Activated T-cell treated with anti-CD3 and anti-CD28 coated beads, Interleukin-2, amount 50 U/mL, for 72 hours (primary cell): ENCODE measurements at places on chromosomes 6 and 20.

- DNase-seq = no peak
These were observed 812 bp downstream of the MYMX start for GRCh38 chr6:44217332-44218143.

DNA sequence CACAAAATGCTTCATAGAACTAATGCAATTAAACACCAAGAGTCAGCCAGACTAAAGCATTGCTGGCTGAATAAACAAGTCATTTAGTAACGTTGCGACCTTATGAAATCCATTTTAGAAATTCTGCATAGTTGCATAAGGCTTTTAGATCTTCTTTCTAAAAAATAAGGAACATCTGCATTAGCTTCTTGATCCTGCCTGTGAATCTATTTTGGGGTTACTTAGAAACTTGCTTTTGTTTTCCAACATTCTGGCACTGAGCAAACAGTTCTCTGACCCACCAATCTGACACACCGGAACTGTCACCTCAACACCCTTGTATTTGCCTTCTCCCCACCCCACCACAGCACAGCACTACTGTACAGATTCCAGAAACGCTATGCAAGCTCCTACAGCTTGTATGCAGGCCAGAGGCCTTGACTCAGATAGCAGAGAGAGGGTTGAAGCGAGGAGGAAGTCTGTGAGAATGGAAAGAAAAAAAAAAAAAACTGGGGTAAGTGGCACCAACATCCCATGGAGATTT lies 55.0 kb downstream of the KIF13A start:
- no peak for DNase-seq

DNA sequence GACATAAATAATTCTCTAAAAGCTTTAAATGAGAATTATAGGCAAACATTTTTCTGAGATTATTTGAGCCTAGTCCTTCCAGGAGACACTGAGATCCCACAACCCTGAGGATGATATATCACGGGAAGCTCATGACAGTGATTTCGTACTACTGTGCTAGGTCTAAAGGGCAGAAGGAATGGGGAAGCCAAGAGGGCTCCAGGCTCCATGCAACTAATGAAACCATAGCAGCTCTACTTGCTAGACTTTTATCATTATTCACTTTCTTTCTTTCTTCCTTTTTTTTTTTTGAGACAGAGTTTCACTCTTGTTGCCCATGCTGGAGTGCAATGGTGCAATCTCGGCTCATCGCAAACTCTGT lies 57.3 kb upstream of the SGK1 start:
- DNase-seq = no peak

GRCh38 chr6:86856937-86857563 lies 80.3 kb upstream of the HTR1E start:
- peak; percentile 19 for DNase-seq
